ENCODE measurements at places on chromosomes 5 and 9. TPM values are rescaled to one million over a fixed set of nuclear protein-coding genes. Genes with fewer than 3 reads are reported as not detected.

DNA sequence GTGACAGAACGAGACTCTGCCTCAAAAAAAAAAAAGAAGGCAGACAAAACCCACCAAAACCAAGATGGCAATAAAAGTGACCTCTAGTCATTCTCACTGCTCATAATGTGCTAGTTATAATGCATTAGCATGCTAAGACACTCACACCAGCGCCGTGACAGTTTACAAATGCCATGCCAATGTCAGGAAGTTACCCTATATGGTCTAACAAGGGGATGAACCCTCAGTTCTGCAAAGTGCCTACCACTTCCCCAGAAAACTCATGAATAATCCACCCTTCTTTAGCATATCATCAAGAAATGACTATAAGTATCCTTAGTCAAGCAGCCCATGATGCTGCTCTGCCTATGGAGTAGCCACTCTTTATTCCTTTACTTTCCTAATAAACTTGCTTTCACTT, 4.7 kb upstream of the BICD2 start:
- no peak for DNase-seq

DNA sequence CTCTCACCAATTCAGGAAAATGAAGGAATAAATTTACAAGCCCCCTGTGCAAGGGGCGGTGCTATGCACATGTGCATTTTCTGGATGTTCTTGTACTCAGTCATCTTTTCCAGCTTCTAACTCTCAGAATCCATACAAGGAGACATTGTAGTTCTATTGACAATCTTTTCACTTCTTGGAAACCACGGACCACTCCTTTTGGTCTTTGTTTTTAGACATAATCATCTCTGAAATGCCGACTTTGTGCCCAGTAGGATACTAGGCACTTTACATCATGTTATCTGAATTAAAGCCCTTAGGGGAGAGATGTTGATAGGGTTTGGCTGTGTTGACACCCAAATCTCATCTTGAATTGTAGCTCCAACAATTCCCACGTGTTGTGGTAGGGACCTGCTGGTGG, 322.6 kb upstream of the WWC1 start:
- DNase-seq: no peak

GRCh38 chr9:130304116-130304515, 38.6 kb downstream of the HMCN2 start:
- no peak for DNase-seq

- no peak for DNase-seq
Measured at GRCh38 chr5:81052325-81052724, 92.2 kb downstream of the RASGRF2 start.

GRCh38 chr5:171342362-171343111, 33.5 kb downstream of the TLX3 start:
- peak; percentile 10 for DNase-seq

SHOC1 gene
- 0.03 TPM for total RNA-seq

Measured in foreskin keratinocyte (primary cell).